Muscle of back (tissue), 13 donors: ENCODE measurements at places on chromosomes 1 and 21.
A peak's percentile ranks its signal among the peaks of the same experiment; 100 is the strongest.

GRCh38 chr1:236257216-236257615 is 24.5 kb downstream of the ERO1B start:
- DNase-seq: no peak

- peak; percentile 63 for DNase-seq
Measured at GRCh38 chr21:14989359-14989758, 75.4 kb downstream of the NRIP1 start.

DNA sequence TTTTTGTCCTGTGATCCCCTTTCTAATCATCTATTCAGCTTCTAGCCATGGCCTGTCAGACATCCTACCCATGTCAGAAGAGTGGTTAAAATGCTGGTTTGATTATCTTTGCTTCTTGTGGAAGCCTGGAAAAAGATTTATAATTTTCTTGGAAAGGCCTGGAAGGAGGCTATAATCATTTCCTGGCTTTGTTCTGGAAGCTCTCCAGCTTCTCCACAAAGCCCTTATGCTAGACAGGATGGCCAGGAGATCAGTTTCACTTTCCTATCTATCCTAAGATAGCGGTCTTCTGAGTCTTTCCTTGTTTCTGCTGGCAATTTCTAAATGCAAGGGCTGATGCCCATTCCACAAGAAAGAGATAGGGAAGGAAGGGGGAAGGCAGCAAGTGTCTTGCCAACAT is 90.9 kb upstream of the SLC44A3 start:
- DNase-seq: peak; percentile 57

GRCh38 chr1:2294033-2294724 is 66.1 kb downstream of the SKI start:
- DNase-seq: no peak

- peak; percentile 38 for DNase-seq
Measured at GRCh38 chr1:225526878-225527277, 99.0 kb upstream of the LBR start.

DNA sequence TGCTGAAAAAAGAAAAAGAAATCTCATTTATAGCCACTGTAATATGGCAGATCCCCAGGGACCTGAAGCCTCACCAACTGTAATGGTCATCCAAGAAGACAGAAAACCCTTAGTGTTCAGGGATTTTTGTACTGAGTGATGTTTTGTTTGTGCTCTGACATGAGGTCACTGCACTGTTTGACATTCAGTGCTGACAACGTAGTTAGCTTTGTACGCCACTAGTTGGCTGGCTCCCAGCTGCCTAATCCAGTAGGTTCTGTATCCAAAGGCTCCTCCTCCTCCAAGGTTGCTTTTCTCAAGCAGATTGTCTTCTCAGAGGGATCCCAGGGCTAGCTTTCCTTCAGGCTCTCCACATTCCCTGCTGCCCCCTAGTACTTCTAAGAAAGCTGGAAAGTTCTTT is 9.5 kb upstream of the YRDC start:
- no peak for DNase-seq

GRCh38 chr1:19306941-19307340 is 5.0 kb downstream of the AKR7A2 start:
- no peak for DNase-seq

DNA sequence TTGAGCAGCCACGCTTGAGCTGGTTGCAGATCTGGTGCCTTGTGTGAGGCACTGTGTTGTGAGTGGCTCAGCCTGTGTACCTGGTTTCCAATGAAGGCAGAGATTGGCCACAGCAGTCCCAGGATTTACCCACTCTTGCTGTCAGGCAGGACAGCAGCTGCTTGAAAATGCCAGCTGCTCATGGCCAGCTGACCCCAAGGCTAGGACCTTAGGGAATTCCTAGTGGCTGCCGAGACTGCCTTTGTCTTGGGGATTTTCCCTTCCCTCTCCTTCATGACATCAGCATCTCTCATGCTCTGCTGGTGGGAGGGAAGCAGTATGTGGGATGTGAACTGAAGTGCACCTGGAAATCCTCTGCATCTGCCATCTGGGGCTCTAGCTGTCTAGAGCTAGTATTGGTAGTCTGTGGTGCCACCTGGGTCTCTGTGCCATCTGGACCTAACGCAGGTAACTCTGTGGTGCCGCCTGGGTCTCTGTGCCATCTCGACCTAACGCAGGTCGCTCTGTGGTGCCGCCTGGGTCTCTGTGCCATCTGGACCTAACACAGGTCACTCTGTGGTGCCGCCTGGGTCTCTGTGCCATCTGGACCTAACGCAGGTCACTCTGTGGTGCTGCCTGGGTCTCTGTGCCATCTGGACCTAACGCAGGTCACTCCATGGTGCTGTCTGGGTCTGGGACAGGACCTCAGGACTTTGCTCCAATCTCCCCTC is 3.8 kb upstream of the LRRC47 start:
- DNase-seq: no peak

DNA sequence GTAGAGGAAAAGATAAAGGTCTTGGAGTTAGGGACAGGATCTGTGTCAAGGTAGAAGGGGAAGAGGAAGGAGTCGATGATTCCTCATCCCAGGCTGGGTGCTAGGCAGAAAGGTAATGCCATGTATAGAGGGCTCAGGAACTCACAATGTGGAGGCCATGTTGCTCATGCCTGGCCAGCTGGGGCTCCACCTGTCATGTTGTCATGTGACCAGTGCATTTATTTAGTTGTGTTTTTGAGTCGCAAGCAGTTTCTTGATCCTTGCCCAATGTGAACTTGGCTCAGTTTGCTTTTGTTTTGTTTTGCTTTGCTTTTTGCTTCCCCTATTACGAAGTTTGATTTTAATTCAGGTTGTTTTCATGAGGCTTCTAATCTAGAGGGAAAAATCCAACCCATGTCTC is 5.7 kb downstream of the CASQ2 start:
- DNase-seq: no peak

- DNase-seq: no peak
Measured at GRCh38 chr1:117364240-117364639, 3.0 kb upstream of the MAN1A2 start.

- no peak for DNase-seq
Measured at GRCh38 chr21:27528697-27529096, 561.8 kb upstream of the ADAMTS5 start.

- DNase-seq: peak; percentile 21
Measured at GRCh38 chr1:154352581-154353459, 27.5 kb downstream of the ATP8B2 start.

- DNase-seq: no peak
Measured at GRCh38 chr1:224759681-224760091, 143.6 kb downstream of the CNIH3 start.

GRCh38 chr1:87905651-87906050 is 577.0 kb downstream of the LMO4 start:
- peak; percentile 13 for DNase-seq

DNA sequence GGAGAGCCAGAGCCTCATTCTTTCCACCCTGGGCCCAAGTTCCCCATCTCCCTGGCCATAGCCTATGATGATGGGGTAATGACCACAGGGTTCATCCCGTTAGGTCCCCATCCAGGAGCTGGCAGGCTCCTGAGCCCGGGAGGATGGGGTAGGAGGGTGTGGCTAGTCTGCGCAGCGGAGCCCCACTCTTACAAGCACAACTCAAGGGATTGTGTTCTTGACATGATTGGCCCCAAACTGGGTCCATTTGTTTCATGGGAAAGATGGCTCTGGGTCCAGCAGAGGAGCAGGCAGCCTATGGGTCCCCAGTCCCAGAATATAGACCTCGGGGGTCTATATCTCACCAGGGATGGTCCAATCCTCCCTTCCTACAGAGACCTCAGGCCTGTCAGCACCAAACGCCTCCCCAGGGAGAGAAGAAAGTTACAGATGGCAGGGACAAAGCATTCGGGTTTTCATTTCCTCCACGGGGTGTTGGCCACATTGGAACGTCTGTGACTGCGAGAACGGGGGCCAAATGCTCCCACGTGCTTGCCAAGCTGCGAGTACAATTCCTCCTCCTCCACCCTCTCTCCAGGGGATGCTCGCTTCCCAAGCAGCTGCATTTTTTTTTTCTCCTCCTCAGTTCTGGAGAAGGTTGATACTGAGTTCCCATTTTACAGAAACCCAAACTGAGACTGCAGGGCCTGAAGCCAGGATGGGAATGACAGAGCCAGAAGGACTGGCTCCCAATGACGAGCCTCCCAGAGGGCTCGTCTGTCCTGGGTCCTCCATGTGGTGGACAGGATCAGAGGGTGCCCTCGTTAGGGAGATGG is 71.0 kb downstream of the DHRS3 start:
- no peak for DNase-seq

DNA sequence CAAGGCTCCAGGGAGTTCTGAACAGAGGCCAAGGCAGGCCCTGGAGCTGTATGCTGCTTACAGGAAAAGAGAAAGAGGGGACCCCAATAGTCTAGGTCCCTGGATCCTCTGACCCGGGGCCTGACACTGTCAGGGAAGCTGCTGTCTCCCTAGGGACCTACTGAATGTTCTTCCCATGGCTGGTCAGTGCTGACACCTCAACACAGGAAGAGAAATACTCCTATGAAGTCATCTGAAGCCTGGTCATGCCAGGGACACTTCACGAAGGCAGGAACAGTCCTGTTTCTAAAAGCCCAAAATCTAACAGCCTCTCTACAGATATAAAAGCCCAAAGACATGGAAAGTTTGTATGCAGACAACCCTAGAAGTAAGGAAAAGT is 1.7 kb upstream of the LAD1 start:
- DNase-seq: no peak

DNA sequence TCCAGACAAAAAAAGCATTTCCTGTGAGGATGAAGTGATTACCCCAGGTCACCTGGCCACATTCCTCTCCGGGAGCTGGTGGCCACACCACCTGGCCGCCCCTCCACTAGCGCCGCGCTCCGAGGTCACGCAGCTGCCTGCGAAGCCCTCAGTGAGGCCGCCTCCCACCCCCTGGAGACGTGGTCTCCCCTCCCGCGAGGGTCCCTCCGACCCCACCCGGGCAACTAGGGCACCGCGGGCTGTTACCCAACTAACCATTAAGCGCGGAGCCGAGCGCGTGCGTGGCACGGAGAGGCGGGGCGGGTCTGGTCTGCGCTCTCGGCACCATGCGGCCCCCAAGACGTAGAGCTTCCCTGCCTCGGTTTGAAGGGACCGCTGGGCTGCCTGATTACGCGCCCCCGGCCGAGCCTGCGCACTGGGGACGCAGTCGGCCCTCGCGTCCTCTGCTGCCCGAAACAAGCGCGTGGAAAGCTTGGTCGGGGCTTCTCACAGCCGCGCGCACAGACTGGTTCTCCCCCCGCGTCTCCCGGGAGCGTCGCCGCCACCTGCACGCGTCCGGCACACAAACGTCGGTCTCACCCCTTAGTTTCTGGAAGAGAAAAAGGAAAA is 106.5 kb downstream of the SLC16A1 start:
- DNase-seq: peak; percentile 47

- DNase-seq: peak; percentile 22
Measured at GRCh38 chr1:20233394-20233793, 47.1 kb upstream of the PLA2G2C start.
